ENCODE measurements at places on chromosomes 2 and 18. TPM values are rescaled to one million over a fixed set of nuclear protein-coding genes. Genes with fewer than 3 reads are reported as not detected.

- no peak for DNase-seq
Measured at GRCh38 chr2:46769809-46770208, 145.8 kb downstream of the MCFD2 start.

DNA sequence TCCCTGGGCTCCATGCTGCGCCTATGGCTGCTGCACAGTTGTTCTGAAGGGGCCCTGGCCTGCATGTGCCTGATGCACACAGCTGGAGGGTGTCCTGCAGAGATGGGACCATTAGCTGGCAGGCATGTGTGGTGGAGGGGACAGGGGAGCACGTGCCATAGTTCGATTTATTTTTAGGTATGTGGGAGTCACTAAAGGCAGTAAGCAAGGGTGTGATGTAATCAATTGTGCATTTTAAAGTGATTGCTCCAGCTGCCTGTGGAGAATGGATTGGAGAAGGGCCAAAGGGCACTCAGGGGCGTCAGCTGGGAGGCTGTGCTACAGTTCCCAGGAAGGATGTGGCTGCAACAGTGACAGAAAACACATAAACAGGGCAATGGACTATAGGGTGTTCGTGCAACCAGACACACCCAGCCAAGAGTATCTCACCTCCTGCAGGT, 205.1 kb downstream of the ARL4C start:
- no peak for DNase-seq

- DNase-seq: no peak
Measured at GRCh38 chr18:76380127-76380729, 114.8 kb downstream of the ZNF516 start.

The ADNP2 gene
- 13.3 TPM for total RNA-seq

The DSG4 gene
- not detected for total RNA-seq

DNA sequence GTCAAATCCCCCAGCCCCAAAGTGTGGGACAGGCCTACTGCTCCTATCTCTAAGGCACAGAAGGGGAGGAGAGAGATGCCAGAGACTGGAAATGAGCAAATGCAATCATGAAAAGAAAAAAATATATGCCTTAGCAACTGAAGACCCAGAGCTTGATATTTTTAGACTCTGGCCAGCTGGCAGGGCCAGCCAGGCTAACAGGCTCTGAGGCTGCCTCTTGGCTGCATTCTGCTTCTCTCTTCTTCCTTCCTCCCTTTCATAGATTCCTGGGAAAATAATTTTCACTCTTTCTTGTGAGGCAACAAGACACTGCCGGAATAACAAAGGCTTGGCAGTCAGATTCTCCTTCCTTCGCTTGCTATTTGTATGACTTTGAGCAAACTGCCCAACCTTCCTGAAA, 209.1 kb downstream of the RAD51AP2 start:
- no peak for DNase-seq

Measured in SK-MEL-5 (cell line).